ENCODE measurements at places on chromosomes 3 and 15.

- peak; percentile 71 for DNase-seq
Observed at GRCh38 chr15:78977091-78977571, 32.3 kb upstream of the CTSH start.

- DNase-seq = no peak
Observed at GRCh38 chr15:59562448-59563186, 49.0 kb upstream of the GCNT3 start.

- DNase-seq = no peak
Observed at GRCh38 chr3:94175677-94176076, 112.8 kb downstream of the NSUN3 start.

GRCh38 chr3:55597641-55598040 lies 110.5 kb upstream of the WNT5A start:
- no peak for DNase-seq

DNA sequence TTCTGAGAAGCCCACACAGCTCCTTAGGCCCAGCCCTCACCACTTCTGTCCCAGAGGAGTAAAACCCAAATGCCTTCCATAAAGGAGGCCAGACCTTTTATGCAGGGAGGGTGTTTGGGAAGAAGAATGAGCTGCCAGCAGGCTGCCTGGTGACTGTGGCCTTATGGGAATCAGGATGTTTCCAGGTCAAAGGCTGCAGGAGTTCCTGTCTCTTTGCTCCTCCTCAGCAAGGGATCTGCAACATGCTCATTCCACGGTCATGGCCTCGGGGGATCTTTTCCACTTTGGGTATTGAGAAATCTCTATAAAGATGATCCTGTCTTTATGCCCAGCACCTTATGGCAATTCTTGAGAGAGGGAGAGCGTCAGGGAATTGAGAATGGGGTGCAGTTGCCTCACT lies 25.2 kb upstream of the MAGEF1 start:
- DNase-seq = no peak

- DNase-seq = no peak
Observed at GRCh38 chr3:136604961-136605360, 147.2 kb downstream of the STAG1 start.

DNA sequence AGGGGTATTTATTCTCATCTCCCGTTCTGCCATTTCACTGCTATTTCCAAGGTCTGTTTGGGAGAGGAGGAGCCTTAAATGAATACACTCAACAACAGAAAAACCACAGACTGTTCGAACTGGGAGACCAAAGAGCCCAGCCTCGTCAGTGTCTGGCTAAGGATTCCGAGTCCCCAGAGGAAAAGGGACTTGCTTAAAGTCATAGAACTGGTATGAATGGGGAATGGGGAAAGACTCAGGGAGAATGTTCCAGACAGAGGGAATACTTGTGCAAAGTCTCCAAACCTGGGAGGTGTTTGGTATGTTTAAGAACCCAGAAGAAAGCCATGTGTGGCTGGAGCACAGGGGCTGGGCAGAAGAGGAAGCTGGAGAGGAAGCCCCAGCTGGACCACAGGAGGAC lies 46.9 kb downstream of the FAM43A start:
- DNase-seq = peak; percentile 40

DNA sequence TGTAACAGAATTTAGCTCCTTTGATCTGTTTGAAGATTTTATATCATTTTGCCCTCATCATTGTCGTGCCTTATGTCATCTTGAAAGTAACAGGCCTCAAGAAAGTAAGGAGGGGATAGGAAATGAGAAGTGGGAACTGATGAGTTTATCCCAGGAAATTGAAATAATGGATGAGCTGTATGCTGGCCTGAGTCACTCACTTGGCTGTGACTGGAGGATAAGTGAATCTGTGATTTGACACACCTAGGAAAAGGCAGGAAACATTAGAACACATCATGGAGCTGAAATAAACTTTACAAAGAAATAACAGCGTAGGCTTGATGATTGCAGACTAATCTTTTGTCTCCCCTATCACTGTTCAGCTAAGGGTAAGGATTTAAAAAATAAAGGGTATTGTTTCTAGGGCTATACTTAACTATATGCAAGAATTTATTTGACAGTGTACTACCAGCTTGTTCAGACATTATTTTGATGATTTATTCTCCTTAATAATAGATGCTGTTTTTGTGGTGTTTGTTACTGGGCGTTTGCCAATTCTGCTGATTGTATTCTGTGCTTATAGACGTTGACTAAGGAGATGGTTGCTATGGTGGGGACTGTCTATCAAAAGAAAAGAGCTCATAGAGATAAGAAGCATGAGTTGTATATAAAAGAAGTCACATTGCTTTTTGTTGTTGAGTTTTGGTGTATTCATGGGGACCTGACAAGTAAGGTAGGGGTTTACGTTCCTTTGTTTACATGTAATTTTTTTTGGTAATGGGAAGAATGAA lies 105.6 kb upstream of the ROPN1 start:
- DNase-seq = no peak

- peak; percentile 12 for DNase-seq
Observed at GRCh38 chr3:15979495-15979894, 181.7 kb upstream of the ANKRD28 start.

All from MV-4-11 (cell line).